DMS79 treated with DMSO at 0.1 percent for 48 hours (cell line): ENCODE measurements at places on chromosomes 6 and 20.

DNA sequence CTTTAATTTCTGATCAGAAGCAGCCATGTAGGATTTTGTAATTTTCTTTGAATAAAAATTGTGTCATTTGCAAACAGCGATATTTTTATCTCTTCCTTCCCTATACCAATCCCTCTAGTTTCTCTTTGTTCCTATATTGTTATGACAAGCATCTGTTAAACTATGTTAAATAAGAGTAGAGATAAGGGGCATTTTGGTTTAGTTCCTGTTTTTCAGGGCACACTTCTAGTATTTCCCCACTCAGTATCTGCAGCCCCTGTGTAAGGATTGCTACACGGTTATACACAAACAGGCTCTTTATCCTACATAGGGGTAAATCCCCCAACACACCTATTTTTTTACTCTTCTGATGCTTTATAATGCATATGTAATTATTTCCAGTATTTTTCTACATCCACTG is 42.1 kb downstream of the TRERF1 start:
- DNase-seq = no peak

DNA sequence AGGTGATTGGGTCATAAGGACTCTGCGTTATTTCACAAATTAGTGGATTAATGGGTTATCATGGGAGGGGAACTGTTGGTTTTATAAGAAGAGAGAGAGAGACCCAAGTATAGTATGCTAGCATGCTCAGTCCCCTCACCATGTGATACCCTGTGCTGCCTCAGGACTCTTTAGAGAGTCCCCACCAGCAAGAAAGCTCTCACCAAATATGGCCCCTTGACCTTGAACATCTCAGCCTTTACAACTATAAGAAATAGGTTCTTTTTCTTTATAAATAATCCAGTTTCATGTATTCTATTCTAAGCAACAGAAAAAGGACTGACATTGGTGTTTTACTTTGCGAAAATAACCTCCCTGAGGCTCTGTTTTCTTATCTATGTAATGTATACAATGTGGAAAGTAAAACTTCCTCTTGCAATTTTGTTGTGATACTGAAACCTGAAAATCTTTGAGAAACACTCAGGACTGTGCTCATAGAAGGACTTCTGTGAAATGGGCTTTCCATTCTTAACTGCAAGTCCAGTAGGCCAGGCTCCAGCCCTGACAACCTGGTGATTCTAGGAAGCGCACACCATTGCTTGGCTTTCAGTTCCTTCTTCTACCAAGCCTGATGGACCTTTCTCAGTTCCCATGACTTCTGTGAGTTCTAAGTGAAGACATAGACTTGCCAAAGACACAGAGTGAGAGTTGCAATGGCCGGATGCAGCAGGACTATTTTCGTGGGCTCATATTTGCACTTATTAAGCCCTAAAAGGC is 21.9 kb downstream of the SIRPD start:
- DNase-seq = no peak

- no peak for DNase-seq
Observed at GRCh38 chr20:57570920-57571319, 10.0 kb downstream of the PCK1 start.

DNA sequence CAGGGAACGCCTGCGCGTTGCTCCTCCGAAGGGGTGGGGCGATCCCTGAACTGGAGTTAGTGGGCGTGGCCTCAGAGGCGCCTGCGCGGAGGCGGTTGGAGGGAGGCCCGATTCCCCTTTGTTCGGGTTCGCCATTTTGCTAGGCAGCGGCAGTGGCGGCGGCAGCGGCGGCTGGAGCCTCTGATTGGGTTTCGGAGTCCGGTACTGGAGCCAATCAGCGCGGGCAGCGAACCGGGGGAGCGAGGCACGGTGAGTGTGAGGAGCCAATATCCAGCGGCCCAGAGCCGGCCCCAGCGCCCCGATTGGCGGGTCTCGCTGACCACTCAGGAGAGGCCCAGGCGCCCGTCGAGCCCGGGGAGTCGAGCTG is at the start of gene NFYA:
TSS of gene NFYA (plus strand) at position 139 of the 367 bp plus-strand sequence. CDS start 6,116 bp downstream, outside the sequence.
- DNase-seq = peak; percentile 100

GRCh38 chr6:155001482-155001881 is 6.4 kb downstream of the TIAM2 start:
- no peak for DNase-seq

DNA sequence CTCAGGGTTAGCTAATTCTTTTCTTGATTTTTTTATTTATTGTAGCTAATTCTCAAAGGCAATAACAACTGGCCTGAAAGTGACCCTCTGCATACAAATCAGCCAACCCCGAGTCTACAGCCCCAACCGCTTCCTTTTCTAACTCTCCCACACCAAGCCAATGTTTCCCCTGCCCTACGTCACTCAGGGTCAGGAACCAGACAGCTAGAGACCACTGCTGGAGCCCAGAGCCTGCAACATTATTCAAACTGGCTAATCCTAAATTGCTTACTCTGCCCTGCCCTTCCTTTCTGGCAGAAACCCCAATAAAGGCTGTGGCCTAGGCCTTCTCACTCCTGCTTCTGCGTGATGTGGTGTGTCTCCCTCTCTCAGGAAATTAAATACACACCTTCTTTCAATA is 320.7 kb downstream of the CBLN4 start:
- DNase-seq = no peak

- DNase-seq = no peak
Observed at GRCh38 chr6:100176311-100176950, 182.4 kb upstream of the MCHR2 start.

GRCh38 chr20:5969348-5969935 is 19.0 kb downstream of the MCM8 start:
- DNase-seq = no peak

GRCh38 chr6:145963216-145964068 is 716 bp downstream of the SHPRH start:
- DNase-seq = no peak

DNA sequence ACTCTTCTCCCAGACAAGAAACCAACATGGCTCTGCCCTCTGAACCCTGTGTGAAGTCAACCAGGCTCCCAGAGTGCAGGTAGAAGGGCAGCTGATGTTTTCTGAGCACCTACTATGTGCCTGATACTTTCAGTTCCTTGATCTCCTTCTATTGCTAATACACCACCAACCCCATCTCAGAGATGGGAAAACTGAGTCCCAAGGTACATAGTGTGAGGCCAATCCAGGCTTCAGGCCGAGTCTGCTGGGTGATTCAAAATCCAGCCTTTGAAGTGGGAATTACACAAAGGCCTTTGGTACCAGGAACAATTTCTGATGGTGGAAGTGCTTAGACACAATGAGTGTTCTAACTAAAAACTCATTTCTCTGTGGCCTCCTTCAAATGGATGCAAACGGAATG is 96.3 kb downstream of the NFATC2 start:
- DNase-seq = no peak
